ENCODE measurements at places on chromosomes 16 and 17.
A peak's percentile ranks its signal among the peaks of the same experiment; 100 is the strongest.

DNA sequence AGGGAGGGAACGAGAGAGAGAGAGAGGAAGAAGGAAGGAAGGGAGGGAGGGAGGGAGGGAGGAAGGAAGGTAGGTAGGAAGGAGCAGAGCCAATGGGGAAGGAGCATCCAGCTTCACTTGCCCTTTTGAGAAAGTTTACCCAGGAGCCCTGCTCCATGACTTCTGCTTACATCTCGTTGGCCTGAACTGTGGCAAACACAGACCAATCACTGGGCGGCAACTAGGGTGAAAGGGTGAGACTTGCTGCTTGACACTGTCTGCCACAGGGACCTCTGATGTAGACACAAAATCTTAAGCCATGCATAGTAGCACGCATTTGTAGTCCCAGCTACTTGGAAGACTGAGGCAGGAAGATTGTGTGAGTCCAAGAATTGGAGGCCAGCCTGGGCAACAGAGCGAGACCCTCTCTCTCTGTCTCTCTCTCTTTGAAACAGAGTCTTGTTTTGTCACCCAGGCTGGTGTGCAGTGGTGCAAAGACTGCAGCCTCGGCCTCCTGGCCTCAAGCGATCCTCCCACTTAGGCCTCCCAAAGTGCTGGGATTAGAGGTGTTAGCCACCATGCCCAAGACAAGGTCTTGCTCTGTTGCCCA, 19.5 kb upstream of the TUBG2 start:
- no peak for DNase-seq

- peak; percentile 55 for DNase-seq
These were observed 15.0 kb downstream of the SLC7A5 start for GRCh38 chr16:87854053-87854906.

- DNase-seq: no peak
These were observed 12.3 kb downstream of the CHMP6 start for GRCh38 chr17:81003711-81004475.

DNA sequence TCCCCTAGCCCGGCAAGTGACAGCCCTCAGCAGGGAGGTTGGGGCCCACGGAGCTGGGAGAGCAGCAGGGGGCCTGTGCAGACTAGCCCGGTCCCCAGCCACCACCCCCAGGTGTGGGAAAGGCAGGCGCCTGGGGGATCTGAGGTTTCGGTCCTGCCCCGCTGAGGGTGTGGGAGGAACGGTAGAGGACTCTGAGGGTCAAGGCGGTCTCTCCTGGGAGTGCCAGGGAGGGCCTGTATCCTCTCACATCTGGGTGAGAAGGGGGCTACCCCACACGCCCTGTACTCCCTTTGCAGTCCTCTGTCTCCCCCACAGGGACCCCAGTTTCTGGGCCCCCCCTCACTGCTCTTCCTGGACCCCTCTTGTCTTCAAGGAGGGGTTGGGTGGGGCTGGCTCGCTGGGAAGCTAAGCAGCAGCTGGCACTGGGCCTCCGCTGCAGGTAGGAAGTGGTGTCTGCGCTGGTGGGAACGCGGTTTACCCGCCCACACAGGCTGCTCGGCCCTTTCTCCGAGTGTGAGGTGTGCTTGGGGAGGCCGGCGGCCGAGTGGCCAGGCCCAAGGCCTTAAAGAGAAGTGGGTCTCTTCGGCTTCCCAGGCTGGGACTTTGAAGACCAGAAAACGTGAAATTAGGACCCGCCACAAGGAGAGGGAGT, 15.4 kb downstream of the CD7 start:
- peak; percentile 70 for DNase-seq

DNA sequence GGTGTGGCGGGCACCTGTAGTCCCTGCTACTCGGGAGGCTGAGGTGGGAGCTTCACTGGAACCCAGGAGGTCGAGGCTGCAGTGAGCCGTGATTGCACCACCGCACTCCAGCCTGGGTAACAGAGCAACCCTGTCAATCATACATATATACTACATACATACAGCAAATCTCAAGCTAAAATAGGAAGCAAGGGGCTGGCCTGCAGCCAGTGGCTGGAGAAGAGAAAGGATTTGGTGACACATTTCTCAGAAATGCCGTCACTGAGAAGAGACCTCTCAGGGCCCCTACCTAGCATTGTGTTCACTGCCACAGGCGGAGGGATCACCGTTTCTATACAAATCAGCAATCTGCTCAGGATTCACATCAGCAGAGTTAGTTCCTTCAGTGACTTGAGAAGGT, 16.9 kb downstream of the NARF start:
- DNase-seq: no peak

DNA sequence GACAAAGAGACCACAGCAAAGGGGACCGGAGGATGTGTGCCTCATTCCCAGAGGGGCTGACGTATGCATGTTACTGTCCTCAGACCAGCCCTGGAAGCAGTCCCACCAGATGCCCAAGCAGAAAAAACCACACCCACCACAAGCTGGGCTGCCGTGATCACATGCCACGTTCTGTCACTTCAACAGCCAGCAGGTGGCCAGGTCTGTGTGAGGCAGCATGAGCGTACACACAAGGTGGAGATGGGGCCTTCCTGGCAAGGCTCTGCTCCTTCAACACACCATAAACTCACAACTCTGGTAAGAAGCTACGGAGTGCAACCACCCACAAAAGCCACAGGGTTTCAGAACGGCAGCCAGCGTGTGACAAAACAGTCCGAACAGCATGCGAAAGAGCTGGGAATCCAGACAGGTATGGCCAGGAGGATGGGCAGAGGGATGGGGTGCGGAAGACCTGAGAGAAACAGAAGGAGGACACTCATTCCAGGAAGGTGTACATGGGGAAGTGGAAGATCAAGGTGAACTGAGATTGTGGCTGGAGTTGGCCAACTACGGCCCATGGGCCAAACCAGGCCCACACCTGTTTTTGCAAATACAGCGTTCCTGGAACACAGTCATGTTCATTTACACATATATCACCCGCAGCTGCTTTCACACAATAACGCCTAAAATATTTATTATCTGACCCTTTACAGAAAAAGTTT, 27.9 kb downstream of the MBTPS1 start:
- peak; percentile 13 for DNase-seq

DNA sequence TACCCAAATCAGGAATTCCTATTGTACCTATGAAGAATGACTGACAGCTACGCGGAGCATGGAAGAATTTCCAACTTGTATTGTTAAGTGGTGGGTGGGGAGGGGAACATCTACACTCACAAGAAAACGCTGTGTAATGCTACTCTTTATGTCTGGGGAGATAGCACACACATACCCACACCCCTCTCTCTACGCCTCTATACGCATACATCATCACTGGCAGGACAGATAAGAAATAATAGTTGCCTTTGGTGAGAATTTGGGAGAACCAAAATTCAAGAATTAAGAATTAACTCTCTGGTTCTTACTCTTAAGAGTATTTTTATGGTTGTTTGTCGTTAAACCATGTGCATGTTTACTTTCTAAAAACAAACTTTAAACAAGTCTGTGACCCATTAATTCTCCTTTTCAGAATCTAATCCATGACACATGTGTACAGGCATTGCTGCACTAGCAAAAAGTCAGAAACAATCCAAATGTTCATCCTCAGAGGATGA, 33.9 kb downstream of the CREBBP start:
- no peak for DNase-seq

DNA sequence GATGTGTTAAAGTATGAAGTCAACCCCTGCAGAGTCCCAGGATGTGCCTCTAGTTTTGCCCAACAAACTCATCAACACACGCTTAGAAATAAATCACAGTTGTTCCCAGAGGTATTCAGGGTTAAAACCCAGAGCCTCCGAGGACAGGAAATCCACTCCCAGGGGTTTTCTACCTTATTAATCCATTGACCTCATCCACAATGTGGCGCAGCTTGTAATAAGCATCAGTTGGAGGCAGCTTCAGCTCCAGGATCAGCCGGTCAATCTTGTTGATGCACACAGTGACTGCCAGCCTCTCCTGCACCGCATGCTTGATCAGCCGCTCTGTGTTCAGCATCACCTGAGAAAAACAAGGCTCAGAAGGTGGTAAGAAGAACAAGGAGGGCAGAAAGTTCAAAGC, 23.5 kb downstream of the EFTUD2 start:
- DNase-seq: no peak

DNA sequence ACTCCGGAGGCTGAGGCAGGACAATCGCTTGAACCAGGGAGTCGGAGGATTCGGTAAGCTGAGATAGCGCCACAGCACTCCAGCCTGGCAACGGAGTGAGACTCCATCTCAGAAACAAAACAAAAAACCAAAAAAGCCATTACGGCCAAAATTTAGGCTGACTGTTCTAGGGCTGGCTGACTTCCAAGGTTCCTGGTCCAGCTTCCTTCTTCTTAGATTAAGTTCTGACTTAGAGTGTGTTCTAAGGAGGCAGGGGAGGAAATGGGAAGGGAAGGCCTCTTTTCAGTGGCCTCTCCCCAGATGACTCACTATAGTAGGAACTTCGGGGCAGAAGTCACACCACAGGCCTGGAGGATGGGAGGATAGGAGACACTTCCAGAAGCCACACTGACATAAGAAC, 27.7 kb upstream of the CLEC18B start:
- DNase-seq: no peak

- no peak for DNase-seq
These were observed 5.0 kb downstream of the SEC14L1 start for GRCh38 chr17:77145612-77146245.

- no peak for DNase-seq
These were observed 177.1 kb downstream of the HS3ST4 start for GRCh38 chr16:25868706-25869370.

GRCh38 chr17:5700745-5701144, 116.4 kb upstream of the NLRP1 start:
- no peak for DNase-seq

GRCh38 chr16:86490859-86491639, 19.3 kb upstream of the FOXF1 start:
- no peak for DNase-seq

DNA sequence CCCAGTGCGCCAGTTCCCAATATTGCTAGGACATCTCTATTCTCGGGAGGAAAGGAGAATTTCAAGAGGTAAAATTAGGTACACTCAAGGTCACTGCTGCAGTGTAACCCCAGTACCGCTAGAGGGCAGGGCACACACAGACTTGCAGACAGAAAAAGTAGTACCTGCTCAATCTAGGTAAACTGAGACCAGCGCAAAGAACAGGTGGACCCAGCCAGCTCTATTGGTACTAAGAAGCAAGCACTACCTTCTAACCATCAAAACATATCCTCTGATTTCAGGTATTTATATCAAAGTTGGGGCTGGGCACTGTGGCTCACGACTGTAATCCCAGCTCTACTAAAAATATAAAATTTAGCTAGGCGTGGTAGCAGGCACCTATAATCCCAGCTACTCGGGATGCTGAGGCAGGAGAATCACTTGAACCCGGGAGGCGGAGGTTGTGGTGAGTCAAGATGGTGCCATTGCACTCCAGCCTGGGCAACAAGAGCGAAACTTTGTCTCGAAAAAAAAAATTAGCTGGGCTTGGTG, 3.6 kb upstream of the WDR81 start:
- DNase-seq: peak; percentile 64

GRCh38 chr17:60327901-60328273, 64.0 kb downstream of the USP32 start:
- no peak for DNase-seq

- no peak for DNase-seq
These were observed 31.9 kb downstream of the KIFC3 start for GRCh38 chr16:57770361-57770760.

DNA sequence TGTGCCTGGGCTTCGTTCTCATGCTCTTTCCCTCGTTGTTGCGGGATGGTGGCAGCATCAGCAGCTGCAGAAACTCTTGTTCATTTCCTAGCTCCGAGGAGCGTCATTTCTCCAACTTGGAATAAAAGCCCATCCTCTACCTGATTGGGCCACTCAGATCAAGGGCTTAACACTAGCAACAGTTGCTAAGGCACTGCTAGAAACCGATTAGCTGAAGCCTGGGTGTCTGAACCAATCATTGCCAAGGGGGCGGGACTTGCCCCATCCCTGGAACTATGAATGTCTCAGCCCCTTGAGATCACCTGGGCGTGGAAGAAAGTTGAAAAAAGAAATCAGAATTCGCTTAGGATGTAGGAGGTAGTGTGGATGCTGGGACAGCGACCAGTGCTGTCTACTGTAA, 145.3 kb downstream of the FOXL1 start:
- DNase-seq: no peak
